ENCODE measurements at places on chromosomes 2 and 18.

DNA sequence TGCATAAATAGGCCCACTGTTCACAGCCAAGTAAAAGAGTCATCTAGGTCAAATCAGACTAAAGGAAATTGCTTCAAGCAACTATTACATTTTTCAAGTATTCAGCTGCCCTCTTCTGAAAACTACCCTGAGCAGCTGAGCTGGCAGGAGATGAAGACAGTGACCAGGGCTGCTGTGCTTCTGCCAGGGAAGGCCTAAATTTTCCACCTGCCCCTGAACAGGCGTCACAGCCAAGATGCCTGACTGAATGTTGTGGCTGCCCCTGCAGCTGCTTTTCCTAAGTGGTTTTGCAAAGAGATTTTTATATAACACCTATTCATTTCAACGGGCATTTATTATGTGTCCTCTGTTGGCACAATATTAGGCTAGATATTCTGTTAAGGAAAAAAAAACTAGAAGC lies 96.7 kb upstream of the RPE start:
- no peak for DNase-seq

- DNase-seq: no peak
These were observed 138.9 kb downstream of the MEIS1 start for GRCh38 chr2:66573821-66574233.

GRCh38 chr2:122138561-122138960 lies 383.1 kb downstream of the TSN start:
- DNase-seq: no peak

GRCh38 chr2:202508686-202509085 lies 126.1 kb upstream of the FAM117B start:
- DNase-seq: no peak

DNA sequence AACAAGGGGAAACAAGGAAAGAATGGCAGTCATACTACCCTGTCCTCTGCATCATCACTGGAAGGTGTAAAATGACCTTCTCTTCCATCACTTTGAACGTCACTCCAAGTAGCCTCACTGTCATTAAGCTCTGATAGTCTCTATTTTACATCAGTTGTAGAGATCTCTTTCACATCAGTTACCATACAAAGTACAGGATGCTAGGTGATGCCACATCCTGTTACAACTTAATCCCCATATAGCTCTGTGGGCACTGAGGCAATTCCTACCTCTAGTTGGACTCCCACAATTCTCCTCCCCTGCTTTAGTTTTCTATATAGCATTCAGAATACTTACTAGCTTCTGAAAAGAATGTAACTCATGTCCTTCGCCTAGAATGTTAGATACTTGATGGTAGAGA lies 55.1 kb upstream of the TTC27 start:
- no peak for DNase-seq

DNA sequence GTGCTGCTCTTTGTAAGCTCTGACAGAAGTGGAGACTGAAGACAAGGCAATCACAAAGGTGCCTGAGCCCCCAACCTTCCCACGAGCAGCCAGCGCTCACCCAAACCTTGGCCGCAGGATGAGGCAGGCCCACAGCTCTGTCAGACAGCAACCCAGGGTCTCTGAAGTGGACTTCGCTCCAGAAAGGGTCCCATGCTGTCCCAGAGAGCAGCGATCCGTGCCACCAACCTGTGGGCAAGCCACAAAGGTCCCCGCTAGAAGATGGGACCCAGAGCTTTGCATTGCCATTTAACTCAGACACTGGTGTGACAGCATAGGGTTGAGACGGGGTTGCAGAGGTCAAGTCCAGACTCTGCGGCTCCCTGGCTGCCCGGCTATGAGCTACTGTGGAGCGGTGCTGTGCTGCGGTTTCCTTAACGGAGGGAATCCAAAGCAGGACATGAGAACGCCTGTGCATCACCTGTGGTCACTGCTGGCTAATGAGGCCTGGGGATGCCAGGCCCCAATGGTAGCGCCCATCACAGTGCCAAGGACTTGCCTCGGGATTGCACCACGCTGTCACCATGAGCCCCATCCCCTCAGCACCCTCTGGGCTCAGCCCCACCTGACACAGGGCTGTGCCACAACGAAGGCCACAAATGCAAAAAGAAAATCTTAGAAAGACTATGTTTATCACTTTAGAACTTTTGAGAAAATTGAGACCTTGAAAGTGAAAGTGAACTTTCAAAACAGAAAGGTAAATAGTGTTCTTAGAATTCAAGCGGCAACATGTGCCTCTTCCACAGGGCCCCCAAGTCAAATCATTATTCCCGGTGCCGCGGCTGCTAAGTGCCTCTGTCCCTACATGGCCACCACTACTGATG lies 103.4 kb downstream of the HDAC4 start:
- no peak for DNase-seq

GRCh38 chr2:75494137-75494769 lies 66.5 kb downstream of the EVA1A start:
- DNase-seq: no peak

DNA sequence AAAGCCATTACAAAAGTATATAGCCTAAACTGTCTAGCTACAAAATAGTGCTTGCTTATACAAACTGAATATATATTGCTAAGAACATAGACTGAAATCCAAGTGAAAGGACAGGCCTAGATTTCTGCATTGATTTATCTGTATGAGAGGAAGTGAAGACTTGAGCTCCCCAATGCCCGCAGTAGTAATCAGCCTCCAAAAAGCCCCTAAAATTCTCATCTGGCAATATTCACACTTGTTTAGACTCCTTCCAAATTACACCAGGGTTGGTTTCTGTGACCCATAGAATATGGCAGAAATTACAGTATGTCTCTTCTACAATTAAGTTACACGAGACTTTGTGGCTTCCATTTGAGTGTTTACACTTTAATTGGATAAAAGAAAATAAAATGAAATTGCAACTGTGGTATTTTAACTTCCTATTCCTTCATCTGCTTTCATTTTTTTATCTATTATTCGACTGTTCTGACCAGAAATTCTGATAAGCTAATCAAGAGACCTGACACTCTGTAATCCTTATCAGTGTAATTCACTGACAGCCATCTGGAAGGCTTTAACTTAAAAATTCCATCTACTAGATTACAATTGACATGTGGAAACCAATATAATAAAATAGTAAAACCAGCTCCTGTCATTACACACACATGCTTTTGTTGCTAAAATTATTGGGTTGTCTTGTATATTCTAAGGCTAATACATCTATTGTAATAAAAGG lies 21.1 kb downstream of the ABCB11 start:
- no peak for DNase-seq

GRCh38 chr2:15981646-15982045 lies 41.3 kb downstream of the MYCN start:
- no peak for DNase-seq

All from non-pigmented ciliary epithelial cell (primary cell).